ENCODE measurements at places on chromosomes 7 and 10.

- DNase-seq: no peak
These were observed 26.0 kb downstream of the EN2 start for GRCh38 chr7:155483868-155484325.

- no peak for DNase-seq
These were observed 984 bp upstream of the IKZF1 start for GRCh38 chr7:50303335-50304128.

DNA sequence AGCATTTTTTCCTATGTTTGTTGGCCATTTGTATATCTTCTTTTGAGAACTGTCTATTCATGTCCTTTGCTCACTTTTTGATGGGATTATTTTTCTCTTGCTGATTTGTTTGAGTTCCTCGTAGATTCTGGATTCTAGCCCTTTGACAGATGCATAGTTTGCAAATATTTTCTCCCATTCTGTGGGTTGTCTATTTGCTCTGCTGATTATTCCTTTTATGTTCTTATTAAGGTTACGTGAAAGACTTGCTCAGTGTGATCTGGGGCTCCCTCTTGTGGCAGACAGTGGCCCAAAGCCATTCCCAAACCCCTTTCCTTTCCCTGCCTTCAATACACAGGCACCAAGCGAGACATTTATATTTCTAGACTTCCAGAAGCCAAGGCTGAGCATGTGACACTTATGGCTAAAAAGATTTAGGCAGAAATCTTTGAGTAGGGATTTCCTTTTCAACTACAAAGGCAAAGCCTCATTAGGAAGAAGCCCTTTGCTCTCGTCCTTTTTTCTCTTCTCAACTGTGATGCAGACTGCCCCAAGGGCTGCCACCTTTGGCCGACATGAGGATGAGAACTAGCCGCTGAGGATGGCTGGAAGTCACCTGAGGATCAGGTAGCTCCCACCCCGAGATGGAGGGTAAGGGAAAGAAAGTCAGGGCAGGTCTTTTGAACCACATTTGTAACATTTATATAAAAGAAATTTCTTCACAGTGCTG lies 23.6 kb downstream of the ST8SIA6 start:
- DNase-seq: peak; percentile 11

GRCh38 chr10:116886772-116887171 lies 37.5 kb downstream of the ENO4 start:
- no peak for DNase-seq

GRCh38 chr7:99128076-99128950 lies 15.6 kb downstream of the SMURF1 start:
- DNase-seq: peak; percentile 40

Measured in NCI-H748 treated with DMSO at 0.1 percent for 48 hours (cell line).